ENCODE measurements at places on chromosomes 1 and 21. TPM values are rescaled to one million over a fixed set of nuclear protein-coding genes. Genes with fewer than 3 reads are reported as not detected.

The FCRL2 gene
- total RNA-seq = not detected

The DIPK1A gene
- total RNA-seq = 0.25 TPM

The PTCH2 gene
- 0.06 TPM for total RNA-seq

The CGN gene
- total RNA-seq = under 0.01 TPM

The RGS1 gene
- not detected for total RNA-seq

The INKA2 gene
- total RNA-seq = 13.7 TPM

The FAM3B gene
- total RNA-seq = not detected

The UBE2G2 gene
- total RNA-seq = 61.2 TPM
